ENCODE measurements at places on chromosomes 7 and 10.

DNA sequence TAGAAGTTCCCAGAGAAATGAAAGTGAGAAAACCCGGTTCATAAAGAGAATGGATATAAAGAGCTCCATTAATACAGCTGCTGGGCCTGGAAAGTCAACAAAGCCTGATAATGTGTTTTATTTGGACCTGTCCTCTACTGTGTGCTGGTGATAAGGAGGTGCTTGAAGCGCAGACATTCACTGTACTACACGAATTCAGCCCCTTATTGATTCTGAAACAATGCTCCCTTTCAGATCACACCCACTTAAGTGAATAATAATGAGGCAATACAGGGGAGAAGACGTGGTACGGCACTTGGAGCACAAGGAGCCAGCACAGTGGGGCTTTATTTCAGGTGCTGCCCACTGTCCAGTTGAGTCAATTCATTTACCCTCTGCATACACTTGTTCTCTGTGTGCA is 260.8 kb downstream of the FGFR2 start:
- DNase-seq = no peak

DNA sequence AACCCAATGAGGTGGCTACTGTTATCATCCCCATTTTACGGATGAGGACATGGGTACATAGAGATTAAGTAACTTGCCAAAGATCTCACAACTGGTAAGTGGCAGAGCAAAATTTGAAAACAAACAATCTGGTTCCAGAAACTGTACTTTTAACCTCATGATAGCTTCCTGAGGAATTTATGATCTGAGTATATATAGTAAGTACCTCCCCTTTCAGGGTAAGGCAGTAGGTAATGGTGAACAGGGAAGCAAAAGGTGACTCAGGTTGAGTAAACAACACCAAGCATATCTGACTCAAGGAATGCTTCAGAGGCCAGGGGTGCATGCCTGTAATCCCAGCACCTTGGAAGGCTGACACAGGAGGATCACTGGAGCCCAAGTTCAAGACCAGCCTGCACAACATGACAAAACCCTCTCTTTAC is 21.1 kb downstream of the KLLN start:
- no peak for DNase-seq

- DNase-seq = no peak
Measured at GRCh38 chr7:135257-135653, 57.1 kb upstream of the FAM20C start.

DNA sequence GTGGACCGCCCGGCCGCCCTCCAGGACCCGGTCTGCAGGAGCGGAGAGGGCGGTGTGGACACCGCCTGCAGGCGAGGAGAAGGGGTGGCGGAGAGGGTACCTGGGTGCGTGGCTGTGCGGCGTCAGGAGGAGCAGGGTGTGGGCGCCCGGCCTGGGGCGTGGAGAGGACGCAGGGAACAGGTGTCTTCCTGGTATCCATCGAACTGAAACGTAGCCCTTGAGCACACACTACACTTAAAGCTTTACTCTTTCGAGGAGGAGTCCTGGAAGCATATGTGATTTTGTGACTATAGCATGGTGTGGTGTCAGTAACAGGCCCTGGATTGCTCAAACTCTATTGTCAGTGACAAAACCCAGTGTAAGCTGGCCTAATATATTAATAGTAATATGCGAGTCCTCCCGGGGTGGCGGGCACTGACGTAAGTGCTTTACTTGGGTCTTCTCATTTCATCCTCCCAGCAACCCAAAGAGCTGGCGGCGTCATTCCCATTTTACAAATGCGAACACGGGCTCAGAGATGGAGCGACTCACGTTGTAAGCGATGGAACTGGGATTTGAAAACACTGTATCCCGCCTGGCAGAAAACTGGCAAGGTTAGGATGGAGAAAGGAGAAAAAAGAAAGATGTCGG is 508 bp upstream of the TECPR1 start:
- no peak for DNase-seq

DNA sequence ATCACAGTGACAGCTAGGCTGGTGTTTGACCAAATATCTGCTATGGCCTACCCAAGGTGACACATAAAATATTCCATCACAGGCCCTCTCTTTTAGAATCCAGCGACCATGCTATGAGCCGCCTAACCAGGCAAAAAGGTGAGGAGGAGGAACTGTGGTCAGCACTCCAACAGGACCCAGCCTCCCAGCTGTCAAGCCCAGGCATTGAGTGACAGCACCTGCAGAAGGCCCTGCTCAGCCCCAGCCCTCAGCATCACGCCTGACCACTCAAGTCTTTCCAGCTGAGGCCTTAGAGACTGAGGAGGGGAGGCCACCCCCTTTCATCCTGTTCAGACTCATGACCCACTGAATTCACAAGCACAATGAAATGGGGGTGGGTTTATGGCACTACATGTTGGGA is 43.0 kb downstream of the CXCL12 start:
- no peak for DNase-seq

GRCh38 chr7:115217373-115217772 is 295.5 kb downstream of the MDFIC start:
- no peak for DNase-seq

DNA sequence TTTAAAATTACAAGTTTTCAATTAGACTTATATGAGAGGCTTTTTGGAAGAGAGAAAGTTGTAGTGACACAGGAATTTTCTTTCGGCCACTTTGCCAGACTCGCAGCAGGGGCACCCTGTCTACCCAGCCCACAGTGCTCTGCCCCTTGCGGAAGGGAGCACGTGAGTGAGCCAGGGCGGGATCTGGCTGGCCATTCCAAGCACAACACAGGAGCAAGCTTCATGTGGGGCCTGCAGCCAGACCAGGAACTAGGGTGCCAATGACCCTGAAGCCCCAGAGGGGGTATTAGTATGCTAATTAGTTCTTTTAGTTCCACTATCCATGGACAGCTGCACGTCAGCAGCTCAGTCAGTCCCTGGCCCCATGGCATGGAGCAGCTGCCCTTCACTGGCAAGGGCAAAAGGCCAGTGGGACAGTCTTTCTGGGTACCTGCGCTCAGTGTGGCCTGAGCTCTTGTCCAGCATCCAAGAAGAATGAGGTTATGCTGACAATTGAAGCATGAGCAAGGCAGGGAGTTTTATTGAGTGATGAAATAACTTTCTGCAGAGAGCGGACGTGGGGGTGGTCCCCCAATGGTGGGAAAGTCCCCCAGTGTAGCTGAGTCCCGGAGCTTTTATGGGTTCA is 251.1 kb upstream of the CSTF2T start:
- DNase-seq = no peak

- DNase-seq = no peak
Measured at GRCh38 chr10:116974456-116975005, 30.5 kb downstream of the SHTN1 start.

DNA sequence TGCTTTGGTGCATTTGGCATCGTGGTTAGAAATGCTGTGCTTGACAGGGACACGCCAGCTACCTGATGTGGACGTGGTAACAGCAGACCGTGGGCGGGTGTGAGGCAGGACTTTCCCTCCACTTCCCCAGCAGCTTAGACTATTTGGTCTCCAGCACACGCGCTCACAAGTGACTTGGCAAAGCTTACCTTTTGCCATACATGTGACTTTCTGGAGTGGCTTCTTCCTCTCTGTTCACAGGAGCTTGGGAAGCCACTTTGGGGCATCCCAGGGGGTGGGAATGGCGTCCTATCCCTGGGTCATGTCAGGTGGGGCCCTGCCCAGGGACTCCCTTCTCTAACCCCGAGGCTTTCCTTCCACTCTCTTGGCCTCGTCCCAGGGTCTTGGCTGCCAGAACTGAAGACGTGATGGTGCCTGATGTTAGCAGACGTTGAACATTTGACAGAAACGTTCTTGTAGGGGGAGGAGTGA is 228.7 kb upstream of the KLF6 start:
- no peak for DNase-seq

- no peak for DNase-seq
Measured at GRCh38 chr10:73641328-73642060, at the start of gene MYOZ1. Gene MYOZ1 (minus strand): TSS chr10:73641474. CDS start chr10:73640017, 1,457 bp downstream.

- DNase-seq = peak; percentile 98
Measured at GRCh38 chr10:104268713-104269645, at the start of gene GSTO2. Gene GSTO2 (plus strand): TSS chr10:104269184. CDS start chr10:104274916, 5,732 bp downstream.

GRCh38 chr7:79494046-79494445 is 40.6 kb upstream of the MAGI2 start:
- no peak for DNase-seq

Data from stimulated activated CD8-positive, alpha-beta memory T cell treated with anti-CD3 and anti-CD28 coated beads, Interleukin-12 subunit alpha, Interleukin-12 subunit beta, amount 100 ng/mL, for 1 hour (primary cell).